Adipose tissue (tissue), 3 donors: ENCODE measurements at places on chromosomes 13 and 19. TPM values are rescaled to one million over a fixed set of nuclear protein-coding genes. Genes with fewer than 3 reads are reported as not detected.

The ZNF112 gene
- polyA plus RNA-seq: 1.5 TPM

The MYH14 gene
- polyA plus RNA-seq: 42.6 TPM

The METTL21C gene
- not detected for polyA plus RNA-seq

The CLIP3 gene
- polyA plus RNA-seq: 2.6 TPM

The ZNF491 gene
- 0.58 TPM for polyA plus RNA-seq

The ANGPTL4 gene
- polyA plus RNA-seq: 47.8 TPM

The CGB2 gene
- not detected for polyA plus RNA-seq

The RNF113B gene
- not detected for polyA plus RNA-seq

The UCHL3 gene
- polyA plus RNA-seq: 24.4 TPM

The HCST gene
- 4.1 TPM for polyA plus RNA-seq

The SLC25A41 gene
- polyA plus RNA-seq: 0.09 TPM

The ZNF616 gene
- polyA plus RNA-seq: 2.2 TPM
